ENCODE measurements at places on chromosomes 12 and 14.

- DNase-seq, result no peak
These were observed 3.6 kb upstream of the KRT72 start for GRCh38 chr12:52604859-52605258.

- DNase-seq, result peak; percentile 73
These were observed 8.9 kb downstream of the GPR65 start for GRCh38 chr14:88013750-88014349.

DNA sequence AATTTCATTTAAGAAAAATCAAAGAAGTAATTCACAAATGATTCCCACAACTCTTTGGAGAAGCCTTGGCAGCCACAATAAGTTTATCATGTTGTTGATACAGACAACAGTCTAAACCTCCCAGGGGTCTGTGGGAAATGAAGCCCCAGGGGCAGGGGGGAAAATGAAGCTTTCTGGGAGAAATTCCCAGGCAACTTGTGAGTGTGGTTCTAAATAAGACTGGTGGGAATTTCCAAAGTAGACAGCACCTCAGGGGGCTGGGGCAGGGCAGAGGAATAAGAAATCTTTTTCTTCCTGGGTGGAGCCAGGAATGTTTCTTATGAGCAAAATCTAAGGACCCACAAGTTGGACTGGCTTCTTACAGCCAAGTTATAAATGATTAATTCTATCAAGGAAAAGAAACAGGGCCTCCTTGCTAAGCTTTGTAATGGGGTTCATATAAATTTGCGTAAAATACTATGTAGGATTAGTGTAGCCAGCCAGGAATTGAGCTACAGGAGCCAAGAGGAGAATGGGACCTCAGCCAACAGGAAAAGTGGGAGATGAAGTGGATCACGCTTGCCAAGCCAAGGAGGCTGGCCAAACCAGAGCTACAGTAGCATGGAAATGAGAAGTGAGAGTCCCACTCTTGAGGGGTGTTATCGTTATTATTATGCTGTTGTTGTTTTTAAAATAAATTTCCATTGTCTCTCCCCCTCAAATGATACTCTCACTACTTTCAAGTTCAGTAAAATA, 182.9 kb upstream of the FAR2 start:
- no peak for DNase-seq

DNA sequence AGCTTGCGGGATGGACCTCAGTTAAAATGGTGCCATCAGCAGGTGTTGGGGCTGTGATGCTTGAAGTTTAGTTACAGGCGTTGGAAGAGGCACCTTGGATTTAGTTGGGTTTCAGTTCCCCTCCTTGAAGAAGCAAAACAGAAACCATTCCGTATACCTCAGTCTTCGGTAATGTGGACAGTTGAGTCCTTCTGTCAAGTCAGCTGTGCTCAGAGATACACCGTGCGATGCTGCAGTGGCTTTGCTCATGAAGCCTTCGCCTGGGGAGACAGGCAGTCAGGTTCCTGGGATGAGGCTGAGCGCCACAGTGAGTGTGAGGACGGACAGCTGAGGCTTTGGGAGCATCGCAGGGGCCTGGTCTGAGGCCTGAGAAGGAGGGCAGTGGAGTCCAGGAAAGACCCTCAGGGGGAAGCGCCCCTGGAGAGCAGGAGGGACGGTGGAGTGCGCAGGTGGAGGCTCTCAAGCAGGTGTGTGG, 7.4 kb downstream of the RAN start:
- no peak for DNase-seq

- peak; percentile 79 for DNase-seq
These were observed 25.6 kb downstream of the RNASE10 start for GRCh38 chr14:20530771-20531571.

GRCh38 chr12:55065535-55065934, 45.8 kb downstream of the NEUROD4 start:
- DNase-seq, result no peak

DNA sequence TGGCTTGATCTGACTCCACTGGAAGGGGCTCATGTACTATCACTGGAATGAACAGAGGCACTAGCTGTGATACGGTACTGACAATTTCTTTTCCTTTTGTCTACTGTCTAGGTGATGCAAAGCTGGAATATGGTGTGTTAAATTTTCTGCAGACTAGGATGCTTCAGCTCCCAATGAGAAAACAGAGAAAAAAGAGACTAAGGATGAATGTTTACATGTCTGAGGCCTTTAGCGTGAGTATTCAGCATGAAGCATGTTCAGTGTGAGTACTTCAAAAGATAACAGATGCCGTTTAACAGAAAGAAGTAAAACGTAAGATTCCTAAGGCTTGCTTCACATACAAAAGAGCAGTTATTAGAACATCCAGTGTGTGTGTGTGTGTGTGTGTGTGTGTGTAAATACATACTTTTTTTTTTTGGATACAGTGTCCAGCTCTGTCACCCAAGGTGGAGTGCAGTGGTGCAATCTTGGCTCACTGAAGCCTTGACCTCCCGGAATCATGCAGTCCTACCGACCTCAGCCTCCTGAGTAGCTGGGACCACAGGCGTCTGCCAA, 92.3 kb upstream of the FERMT2 start:
- no peak for DNase-seq

DNA sequence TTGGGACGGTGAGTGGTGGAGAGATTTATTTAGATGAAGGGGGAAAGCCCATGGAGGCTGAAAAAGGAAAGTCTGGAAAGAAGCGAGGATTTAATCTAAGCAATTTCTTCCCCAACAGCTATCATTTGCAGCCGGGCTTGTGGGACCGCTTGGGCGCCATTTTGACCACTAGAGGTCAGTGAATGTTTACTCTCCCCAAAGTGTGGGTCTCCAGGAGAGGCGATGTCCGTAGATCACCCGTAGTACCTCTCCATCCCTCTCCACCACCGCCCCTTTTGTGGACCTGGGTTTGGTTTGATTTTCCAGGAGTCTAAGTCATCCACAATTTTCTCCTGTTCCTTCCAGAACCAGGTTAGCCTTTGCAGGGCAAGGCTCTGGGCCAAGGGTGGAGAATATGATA, 91.2 kb upstream of the PARP11 start:
- DNase-seq, result no peak

DNA sequence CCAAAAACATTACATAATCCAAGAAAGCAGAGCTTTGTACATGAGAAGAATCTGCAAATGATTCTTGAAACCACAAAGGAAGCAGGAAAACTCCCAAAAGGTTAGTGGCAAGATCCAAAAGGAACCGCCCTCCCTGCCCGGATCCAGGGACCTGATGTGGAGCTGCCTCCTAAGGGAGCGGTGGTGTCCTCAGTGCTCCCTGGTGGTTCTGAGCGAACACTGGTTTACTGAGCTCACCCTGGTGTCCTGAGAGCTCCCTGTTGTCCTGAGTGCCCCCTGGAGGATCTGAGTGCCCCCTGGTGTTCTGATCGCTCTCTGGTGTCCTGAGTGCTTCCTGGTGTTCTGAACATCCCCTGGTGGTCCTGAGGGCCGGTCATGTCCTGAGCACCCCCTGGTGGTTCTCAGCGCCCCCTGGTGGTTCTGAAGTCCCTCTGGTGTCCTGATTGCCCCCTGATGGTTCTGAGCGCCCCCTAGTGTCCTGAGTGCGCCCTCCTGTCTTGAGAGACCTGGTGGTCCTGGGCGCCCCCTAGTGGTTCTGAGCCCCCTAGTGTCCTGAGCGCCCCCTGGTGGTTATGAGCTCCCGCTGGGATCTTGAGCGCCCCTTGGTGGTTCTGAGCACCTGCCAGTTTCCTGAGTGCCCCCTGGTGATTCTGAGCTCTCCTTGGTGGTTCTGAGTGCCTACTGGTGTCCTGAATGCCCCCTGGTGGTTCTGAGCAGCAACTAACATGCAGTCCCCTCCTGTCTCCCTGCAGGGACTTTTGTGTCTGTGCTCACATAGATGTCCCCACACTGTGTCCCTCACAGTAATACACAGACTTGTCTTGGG, 891.1 kb downstream of the TMEM121 start:
- DNase-seq, result no peak

DNA sequence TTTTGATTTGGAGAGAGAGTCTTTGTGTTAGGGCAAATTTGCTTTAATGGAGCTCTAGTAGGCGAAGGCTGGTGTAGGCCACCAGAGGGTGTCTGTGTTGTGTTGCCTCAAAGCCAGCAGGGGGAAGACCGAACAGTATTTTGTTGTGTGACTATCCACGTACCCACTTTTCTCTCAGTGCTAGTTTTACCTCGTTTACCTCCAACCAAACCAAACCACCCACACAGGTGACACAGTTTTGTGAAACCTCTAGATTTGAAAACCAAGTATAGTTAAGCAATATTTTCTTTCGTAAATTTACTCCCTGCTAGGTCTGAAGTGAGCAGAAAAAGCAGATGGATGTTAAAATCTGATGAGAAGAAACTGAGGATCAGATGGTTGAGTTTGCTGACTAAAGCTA, 36.3 kb upstream of the NPFF start:
- DNase-seq, result peak; percentile 76

GRCh38 chr14:51701951-51702350, 50.2 kb downstream of the FRMD6 start:
- no peak for DNase-seq

GRCh38 chr12:123149501-123150274, 1.2 kb downstream of the PITPNM2 start:
- DNase-seq, result no peak

DNA sequence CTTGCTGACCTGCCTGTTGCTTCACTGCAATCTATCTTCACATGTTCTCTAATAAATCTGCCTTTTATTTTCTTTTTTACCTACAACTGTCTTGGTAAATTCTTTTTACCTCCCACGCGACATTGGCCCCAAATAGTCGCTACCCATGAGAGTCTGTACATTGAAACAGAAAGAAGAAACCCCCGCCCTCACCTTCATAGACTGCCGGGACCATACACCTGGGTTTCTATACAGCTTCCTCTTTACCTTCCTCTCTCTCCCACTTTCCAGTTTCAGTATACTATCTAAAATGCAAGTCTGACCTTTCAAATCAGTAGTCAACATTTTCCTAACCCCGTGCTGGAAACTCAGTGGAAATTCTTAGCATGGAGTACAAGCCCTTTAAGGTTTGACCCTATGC, 4.8 kb downstream of the SLC8A3 start:
- no peak for DNase-seq

DNA sequence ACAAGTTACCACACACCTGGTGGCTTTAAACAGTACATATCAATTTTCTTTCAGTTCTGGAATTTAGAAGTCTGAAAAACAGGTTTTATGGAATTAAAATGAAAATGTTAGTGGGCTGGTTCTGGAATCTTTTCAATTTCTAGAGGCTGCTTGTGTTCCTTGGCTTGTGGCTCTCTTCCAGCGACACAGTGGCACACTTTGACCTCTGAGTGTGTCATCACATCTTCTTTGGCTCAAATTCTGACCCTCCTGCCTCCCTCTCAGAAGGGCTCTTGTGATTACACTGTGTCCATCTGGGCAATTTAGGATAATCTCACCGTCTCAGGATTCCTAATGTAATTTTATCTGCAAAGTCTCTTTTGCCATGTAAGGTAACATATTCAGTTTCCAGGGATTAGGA, 170.0 kb downstream of the PLCZ1 start:
- DNase-seq, result no peak

DNA sequence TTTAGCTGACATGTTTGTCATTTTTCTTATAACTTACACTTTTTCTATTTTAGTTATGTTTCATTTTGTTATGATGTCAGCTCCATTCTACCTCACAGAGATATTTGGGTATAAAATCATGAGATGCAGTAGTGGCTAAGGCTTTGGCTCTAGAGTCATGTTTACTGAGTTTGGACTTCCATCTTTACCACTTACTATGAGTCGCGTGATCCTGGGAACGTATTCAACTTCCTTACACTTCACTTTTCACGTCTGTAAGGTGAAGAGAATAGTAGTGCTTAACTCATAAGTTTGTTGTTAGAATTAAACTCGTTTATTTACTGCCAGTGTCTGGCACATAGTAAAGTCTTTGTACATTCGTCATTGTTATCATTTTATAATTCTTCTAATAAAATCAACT, 126.3 kb downstream of the ERC1 start:
- no peak for DNase-seq

DNA sequence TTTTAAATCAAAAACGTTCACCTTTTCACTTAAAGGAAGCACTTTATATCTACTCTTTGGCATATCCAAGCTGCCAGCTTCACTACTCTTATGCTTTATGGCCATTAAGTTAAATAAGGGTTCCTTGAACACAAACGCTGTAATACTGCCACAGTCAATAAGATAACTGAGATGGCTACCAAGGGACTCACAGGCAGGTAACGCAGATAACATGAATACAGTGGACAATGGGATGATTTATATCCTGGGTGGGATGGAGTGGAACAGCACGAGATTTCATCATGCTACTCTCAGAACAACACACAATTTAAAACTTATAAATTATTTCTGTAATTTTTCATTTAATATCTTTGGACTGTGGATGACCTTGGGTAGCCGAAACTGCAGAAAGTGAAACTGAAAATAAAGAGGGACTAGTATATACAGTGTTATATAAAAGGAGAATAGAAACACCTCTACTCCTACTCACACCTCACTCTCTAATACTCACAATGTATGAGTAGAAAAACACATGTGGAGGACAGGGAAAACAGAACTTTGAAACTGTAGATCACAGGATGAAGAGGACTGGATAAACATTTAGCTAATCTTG, 367.3 kb downstream of the C12orf50 start:
- no peak for DNase-seq

DNA sequence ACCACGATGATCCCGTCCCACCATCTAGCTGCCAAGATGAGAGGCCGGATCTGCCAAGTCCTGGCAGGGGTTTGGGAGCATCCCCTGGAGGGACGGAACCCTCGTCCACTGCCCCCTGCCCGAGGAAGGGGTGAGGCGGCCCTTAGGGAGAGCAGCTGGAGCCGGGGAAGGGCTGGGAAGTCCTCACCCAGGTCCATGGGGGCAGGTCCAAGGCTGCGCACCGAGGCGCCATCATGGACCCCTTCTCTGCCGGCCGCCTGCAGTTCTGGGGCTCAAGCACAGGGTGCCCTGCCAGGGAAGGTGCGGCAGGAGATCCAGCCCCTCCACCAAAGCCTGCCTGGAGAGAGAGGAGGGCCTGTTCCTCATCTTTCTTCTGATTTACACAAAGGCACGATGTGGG, 17.6 kb upstream of the FBRSL1 start:
- DNase-seq, result no peak

- DNase-seq, result no peak
These were observed 716.8 kb downstream of the LRFN5 start for GRCh38 chr14:42323426-42323825.

DNA sequence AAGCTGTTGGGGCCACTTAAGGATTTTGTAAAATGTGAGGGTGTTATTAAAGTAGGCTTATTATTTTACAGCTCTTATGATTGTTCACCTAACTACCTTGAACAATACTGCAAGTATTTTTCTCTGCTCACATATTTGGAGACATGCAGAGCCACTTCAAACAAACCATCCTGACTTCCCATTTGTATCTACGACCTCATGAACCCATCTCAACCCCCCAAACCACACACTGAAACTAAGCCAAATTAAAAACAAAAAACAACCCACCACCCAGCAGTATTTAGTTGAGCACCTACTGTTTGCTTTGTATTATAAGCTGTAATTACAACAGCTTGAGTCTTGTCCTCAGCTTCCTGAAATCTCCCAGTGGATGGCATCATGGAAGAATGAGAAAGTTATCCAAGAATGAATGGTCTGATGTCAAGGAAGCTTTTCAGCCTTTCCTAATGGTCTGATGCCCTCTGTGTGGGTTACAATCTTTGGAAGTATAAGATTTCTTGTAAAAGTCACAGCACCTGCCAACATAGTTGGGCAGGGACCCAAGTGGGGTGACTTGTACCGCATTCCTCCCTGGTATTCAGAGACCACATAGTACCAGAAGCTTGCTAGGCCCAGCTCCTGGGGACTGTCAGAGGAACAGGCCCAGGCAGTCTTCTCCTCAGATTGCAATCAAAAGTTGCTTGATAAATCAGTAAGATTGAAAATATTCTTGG, 416.6 kb downstream of the ZFP36L1 start:
- no peak for DNase-seq

GRCh38 chr12:1660304-1661187, 30.3 kb upstream of the ADIPOR2 start:
- peak; percentile 76 for DNase-seq

- no peak for DNase-seq
These were observed 3.0 kb downstream of the EVL start for GRCh38 chr14:100067971-100068959.

Measured in tibial artery (tissue), 4 donors.